ENCODE measurements at places on chromosomes 4 and X.

- no peak for DNase-seq
Measured at GRCh38 chr4:156946516-156947424, 24.8 kb downstream of the PDGFC start.

DNA sequence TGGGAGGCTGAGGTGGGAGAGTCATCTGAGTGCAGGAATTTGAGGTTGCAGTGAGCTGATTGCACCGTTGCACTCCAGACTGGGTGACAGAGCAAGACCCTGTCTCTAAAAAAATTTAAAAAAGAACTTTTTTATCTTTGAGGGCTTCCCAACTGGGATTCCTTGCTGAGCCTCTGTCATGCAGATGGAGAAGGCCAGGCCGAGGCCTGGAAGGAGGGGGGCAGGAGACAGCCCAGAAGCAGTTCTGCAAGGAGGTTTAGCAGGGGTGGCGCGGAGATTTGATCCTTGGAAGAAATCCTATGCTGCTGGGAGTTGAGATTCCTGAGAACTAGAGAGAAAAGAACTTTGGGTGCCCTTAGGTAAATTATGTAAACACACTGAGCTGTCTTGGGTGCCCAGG, 2.5 kb upstream of the ARSD start:
- no peak for DNase-seq

GRCh38 chrX:4936315-4936714, 1222.9 kb upstream of the PRKX start:
- no peak for DNase-seq

- no peak for DNase-seq
Measured at GRCh38 chr4:53019485-53020382, 157.6 kb downstream of the RASL11B start.

DNA sequence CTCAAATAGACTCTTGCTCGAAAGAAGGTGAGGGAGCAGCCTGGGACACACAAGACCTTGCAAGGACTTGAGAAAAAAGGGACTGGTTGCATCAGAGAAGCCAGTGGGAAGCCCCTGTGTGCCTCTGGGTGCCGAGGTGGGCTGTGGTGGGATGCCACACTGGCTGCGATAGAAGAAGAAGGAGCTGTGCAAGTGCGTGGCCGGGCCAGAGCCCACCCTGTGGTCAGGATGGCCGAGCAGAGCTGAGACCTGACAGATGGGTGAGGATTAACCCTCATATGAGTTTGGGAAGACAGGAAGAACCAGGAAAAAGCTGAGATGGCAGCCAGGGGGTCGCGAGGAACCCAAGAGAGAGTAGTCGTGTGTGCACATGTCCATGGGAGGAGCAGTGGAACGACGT, 44.6 kb upstream of the HGFAC start:
- DNase-seq = no peak

GRCh38 chr4:153061971-153062370, 125.8 kb downstream of the FHDC1 start:
- no peak for DNase-seq

Data from stimulated activated CD8-positive, alpha-beta memory T cell treated with anti-CD3 and anti-CD28 coated beads, Interleukin-7, amount 100 ng/mL, for 1 hour (primary cell).